Kidney epithelial cell (primary cell): ENCODE measurements at places on chromosomes 6 and 20.

DNA sequence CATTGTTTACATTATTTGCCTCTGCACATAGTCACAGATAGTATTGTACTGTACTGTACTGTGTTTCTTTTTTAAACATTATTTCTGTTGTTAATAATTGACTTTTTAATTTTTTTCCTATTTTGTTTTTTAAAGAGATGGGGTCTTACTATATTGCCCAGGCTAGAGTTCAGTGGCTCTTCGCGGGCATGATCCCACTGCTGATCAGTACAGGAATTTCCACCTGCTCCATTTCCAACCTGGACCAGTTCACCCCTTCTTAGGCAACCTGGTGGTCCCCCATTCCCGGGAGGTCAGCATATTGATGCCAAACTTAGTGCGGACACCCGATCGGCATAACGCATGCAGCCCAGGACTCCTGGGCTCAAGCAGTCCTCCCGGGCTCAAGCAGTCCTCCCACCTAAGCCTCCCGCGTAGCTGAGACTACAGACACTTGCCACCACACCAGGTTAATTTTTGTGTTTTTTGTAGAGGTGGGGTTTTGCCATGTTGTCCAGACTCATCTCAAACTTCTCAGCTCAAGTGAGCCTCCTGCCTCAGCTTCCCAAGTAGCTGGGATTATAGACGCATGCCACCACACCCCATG, 47.5 kb downstream of the PTPN1 start:
- DNase-seq, result no peak

DNA sequence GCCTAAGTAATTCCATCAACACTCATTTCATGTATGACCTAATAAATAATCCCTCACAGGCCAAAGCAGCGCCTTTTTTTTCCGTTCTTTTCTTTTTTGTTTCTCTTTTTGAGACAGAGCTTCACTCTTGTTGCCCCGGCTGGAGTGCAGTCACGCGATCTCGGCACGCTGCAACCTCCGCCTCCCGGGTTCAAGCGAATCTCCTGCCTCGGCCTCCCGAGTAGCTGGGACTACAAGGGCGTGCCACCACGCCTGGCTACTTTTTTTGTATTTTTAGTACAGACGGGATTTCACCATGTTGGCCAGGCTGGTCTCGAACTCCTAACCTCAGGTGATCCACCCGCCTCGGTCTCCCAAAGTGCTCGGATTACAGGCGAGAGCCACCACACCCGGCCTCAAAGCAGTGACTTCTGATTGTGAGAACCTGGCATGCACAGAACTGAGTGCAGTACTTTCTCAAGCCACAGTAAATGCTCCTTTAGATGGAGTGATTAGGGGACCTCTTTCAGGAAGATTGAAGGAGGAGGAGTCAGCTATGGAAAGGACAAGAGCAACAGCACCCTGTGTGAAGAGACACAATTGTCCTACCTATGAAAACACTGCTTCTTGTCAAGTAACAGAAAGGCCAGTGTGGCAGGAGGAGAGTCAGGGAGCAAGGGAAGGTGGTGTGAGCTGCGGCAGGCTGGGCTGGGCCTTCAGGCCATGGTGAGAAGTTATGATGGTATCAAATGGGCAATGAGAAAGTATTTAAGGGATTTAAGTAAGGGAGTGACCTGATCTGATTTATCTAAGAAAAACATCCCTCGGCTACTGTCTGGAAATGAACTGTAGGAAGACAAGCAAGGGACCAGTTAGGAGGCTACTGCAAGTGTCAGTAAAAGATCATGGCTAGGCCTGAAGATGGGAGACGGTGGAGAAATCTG, 1.7 kb upstream of the SCAF8 start:
- no peak for DNase-seq

DNA sequence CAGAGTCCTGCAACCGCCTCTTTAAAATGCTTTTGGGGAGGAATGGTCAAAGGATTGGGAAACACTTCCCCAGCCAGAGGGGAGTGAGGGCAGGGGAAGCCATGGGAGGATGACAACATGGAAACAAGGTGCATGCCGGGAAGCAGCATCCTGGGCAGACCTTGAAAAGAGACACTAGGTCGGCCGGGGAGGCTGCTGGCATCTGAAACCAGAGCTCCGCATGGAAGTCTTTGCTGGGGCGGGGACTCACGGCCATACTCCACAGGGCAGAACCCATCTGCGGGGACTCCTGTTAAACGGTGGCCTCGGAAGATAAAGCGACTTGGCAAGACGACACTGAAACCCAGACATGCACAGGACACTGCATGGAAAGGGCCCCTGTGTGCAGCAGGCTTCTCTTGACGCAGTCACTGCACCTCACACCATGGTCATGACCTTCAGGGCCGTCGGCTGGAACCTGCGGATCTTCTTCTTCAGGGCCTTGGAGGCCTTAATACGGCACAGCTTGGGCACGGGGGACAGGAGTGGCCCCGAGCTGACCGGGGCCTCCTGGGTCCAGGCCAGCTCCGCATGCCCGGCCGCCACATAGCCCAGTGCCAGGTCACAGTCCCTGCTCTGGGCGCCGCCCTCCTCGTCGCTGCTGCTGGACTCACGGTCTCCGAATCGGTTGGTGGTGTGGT, 12.4 kb downstream of the DACT2 start:
- no peak for DNase-seq

GRCh38 chr20:62352402-62353288, 14.5 kb downstream of the LAMA5 start:
- DNase-seq, result no peak

DNA sequence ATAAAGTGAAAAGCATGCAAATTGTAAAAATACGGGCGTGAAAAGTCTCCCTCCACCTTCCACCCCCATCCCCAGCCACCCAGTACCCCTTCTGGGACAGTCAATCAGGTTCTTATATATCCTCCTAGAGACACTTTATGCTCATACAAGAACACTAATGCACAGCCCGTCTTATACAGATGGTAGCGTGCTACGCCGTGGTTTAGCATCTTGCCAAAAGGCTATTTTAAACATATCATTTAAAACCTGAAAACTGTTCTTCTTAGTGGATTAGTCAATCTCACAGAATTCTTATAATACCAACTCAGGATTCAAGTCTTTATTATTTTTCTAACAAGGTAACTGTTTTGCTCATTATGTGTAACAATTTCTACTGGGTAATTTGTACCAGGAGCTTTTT, 57.2 kb upstream of the MRPS10 start:
- no peak for DNase-seq

DNA sequence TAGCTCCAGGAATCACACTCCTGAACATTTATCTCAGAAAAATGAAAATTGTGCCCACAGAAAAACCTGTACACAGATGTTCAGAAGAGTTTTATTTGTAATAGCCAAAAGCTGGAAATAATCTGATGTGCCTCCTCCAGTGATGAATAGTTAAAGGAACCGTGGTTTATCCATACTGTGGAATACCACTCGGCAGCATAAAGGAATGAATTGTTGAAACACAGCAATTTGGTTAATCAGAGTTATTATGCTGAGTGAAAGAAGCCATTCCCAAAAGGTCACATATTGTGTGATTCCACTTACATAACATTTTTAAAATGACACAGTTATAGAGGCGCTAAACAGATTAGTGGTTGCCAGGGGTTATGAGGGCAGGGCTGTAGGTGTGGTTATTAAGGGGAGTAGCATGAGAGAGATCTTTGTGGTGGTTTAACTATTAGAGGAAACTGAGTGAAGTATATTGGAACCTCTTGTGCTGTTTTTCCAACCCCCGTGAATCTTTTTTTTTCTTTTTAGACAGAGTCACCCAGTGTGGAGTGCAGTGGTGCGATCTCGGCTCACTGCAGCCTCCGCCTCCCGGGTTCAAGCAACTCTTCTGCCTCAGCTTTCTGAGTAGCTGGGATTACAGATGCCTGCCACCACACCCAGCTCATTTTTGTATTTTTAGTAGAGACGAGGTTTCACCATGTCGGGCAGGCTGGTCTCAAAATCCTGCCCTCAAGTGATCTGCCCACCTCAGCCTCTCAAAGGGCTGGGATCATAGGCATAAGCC, 26.2 kb downstream of the PSMF1 start:
- DNase-seq, result no peak

DNA sequence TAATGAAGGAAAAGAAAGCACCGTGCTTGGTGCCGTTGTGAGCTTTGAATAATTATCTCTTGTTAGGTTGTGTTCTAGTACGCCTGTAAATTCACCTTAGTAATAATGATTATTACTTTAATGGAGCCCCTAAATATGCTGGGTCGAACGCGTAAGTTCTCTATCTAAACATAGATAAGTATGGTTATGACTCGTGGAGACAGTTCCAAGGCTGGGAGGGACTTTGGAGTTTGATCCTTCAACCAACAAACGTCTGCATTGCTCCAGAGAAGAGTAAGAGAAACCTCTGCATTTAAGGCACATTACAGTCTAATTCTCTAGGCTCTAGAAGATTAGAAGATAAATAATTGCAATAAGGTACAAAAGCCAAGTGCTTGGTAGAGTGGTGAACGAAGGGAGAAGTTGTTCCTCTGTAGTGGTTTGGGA, 514 bp downstream of the ACOT13 start:
- DNase-seq, result no peak

DNA sequence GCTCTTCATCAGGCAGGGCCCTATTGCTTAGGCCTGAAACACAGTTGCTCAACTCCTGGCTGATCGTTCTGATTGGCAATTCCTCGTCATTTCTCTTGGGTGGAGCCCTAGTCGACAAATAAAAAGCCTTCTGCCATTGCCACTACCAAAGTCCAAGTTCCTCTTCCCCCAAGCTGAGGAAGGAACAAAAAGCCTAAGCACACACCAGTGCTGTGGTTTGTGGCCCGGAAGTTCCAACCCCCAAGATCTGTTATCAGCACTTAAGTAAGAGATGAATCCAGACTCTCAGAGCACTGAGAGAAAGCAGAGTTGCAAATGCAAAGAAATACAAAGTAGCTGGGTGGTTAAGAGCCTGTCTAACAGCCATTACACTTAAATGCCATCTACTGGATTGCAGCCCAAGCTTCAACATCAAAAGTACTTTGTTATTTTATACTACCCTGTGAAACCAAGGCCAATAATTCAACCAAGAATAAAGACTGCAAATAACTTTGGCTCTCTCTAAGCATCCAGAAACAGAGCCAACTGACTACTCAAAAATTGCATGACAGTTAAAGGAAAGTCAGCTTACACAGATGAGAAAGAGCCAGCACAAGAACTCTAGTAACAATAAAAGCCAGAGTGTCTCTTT, 1024.0 kb downstream of the GRIK2 start:
- DNase-seq, result no peak

- no peak for DNase-seq
Measured at GRCh38 chr6:46501136-46502089, 10.2 kb upstream of the RCAN2 start.

DNA sequence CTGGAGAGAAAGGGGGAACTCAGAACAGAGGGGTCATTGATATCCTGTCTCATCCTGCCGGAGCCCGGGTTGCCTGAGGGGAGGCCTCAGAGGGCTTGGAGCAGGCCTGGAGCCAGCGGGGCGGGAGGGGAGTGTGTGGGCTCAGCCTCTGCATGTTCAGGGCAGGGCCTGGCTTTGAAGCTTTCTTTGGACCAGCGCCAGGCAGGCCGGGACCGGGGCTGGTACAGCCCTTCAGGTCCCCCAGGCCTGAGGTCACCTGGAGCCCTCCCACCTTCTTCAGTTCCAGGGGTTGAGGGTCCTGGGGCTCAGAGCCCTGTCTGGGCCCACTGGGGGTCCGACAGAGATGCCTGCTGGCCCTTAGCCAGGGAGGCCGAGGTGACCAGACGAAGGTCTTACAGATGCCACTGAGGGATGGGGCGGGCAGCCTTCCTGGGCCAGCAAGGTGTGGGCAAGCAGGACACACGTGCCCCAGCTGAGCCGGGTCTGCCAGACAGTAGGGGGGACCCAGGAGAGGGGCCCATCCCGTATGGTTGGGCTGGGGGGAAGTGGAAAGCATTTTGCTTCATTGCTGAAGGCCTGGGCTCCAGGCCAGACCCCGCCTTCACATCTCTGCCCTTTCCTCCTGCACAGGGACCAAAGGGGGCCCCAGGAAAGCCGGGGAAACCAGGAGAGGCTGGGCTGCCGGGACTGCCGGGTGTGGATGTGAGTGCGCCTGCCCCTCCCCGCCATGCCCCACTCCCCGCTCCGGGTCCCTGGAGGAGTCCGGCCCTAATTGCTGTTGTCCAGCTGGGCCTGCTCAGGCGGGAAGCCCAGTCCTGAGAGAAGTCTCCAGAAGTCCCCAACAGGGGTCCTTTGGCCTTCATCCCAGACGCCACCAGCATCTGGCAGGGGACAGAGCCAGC, 2.0 kb downstream of the COL9A3 start:
- DNase-seq, result no peak

DNA sequence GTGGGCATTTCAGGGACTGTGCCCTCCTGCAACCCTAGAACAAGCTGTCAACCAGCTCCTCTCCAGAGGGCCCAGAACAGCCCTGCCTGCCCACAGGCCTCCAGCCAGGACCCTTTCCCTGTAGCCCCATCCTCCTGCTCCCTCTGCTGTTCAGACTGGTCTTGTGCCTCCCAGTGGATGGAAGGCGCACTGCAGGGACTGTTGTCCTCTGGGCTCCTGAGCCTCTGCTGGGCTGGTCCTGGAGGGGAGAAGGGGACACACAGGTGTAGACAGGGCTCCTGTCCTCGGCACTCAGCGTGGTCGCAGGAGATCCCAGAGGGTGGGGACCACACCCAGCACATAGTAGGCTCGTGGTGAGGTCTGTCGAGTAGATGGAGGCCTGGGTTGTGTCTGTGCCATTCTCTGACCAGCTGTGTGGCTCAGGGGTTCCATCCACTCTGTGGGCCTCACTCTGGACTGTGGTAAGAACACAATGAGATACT, 11.5 kb downstream of the ITPR3 start:
- DNase-seq, result no peak

- no peak for DNase-seq
Measured at GRCh38 chr6:105991561-105992314, 94.4 kb upstream of the PRDM1 start.

GRCh38 chr6:154887051-154887450, 108.1 kb upstream of the TIAM2 start:
- DNase-seq, result no peak

DNA sequence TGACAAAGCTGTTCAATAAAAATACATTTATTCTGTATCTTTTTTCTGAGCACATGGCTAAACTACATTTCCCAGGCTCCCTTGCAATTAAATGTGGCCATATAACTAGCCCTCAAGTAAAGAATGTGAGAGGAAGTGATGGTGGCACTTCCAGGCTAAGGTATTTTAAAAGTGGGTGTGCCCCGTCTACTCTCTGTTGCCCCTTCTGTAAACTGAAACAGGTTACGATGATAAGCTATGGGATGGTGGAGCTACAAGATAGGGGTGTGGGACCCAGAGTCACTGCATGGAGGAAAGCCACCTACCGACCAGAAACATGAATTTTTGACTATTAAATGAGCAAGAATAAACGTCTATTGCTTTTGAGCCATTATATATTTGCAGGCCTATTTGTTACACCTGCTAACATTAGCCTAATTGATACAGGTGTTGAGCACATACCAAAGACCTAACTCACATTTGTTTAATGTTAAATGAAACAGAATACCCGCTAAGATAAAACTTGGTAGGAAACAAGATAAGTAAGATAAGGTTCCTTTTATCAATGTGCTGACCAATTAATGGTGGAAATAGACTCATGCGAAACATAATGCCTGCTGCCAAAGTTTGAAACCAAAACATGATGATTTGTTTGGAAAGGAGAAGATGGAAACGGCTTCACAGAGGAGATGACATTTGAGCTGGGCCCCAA, 3.1 kb downstream of the FYN start:
- DNase-seq, result no peak
